ENCODE measurements at places on chromosomes 16 and 17.
A peak's percentile ranks its signal among the peaks of the same experiment; 100 is the strongest.

GRCh38 chr16:28014851-28015250, 48.7 kb downstream of the GSG1L start:
- DNase-seq, result no peak

DNA sequence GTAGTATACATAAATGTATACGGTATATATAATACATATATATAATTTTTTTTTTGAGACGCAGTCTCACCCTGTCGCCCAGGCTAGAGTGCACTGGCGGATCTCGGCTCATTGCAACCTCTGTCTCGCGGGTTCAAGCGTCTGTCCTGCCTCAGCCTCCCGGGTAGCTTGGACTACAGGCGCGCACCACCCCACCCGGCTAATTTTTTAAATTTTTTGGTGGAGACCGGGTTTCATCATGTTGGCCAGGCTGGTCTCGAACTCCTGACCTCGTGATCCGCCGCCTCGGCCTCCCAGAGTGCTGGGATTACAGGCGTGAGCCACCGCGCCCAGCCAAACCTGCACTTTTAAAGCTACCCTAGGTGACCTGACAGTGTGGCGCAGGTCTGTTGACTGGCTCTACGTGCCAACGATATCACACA, 745 bp downstream of the PAM16 start:
- no peak for DNase-seq

- no peak for DNase-seq
Observed at GRCh38 chr16:25730396-25730795, 38.6 kb downstream of the HS3ST4 start.

- no peak for DNase-seq
Observed at GRCh38 chr16:75228143-75228976, 9.6 kb downstream of the CTRB1 start.

DNA sequence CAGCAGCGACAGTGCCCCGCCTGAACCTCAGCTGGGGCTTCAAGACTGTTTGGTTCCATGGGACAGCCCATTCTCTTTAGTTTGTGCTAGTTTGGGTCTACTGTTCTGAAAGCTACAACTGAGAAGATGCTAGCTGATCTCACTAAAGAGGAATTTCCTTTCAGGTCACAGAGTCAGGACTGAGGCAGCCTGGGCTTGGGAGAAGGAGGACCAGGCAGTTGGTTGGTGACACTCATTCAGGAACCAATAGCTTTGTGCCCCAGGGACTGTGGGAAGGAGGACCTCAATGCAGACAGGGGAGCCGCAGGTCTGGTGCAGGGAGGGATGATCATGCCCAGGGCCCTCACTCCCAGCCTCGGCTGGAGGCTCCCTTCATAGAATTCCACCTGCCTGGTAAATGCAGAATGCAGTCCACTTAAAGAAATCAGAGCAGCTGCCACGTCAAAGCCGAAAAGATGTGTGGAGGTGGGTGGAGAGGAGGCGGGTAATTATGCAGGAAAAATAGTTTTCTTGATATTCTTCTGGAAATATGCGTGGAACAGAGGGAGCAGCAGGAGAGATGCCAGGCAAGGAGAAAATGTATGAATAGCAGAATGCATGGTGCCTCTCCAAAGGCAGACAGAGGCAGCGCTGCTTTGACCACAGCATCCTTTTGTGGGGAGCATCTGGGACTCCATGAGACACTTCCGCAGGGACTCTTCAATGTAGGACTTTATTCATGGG, 32.6 kb upstream of the ZFP90 start:
- no peak for DNase-seq

DNA sequence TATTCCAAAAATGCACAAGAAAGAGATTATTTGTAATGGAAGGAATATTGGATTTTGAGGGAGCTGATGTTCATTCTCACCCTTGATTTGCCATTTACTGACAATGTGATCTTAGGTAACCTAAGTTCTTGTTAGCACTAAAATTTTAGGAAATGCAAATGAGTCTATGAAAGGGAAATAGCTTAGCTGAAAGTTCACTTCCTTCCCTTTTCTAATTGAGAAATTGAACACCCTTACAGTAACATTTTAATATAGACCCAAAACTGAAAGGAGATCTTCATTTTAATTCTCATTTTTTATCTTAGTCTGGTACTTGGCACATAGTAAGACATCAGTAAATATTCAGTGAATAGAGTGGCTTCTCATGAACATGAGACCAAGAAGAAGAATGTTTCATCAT, 10.9 kb upstream of the WSB1 start:
- DNase-seq, result no peak

DNA sequence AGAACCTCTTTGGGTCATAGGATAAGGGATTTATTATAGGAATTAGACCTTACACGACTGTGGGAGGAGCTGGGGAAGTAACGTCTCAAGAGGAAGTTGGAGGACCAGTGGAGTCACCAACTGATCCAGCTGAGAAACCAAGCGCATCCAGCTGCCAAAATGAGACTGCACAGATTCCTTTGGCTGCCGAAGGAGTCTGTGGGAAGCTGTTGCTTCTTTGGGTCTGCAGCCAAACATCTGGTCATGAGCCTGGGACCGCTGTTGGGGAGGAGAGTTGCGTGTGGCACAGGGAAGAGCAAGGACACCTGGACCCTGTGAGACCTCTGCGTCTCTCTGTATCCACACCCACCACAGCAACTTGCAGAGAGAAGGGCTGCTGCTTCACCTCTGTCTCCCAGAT, 2.4 kb upstream of the NACA2 start:
- DNase-seq, result no peak

DNA sequence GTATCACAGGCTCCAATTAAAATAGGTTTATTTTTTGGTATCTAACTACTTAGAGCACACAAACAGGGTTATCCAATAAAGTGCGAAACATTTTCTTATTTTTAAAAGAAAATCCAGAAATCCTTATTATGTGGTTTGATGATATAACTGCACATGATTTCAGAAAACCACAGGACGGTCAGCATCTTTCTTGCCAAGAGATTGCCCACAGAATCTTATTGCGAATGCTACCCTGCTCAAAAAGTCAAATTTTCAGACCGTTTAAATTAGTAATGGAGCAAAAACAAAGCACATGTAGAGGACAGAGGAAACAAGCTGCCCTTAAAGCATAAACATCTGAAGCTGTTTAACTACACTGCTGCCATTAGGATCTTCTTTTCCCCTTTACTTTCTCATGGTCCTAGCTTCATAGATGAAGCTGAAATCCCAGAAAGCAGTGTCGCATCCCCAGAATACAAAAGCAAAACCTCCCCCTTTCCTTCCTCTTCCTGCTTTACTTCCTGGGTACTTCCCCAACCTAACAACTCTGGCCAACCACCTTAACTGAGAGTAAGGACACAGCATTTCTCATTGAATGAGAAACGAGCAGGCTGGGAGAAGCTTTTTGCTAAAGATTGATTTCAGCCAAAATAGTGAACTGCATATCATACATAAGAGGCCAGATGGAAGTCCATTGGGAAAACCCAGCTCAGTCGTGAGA, 43.7 kb downstream of the CMTM4 start:
- DNase-seq, result peak; percentile 37

- no peak for DNase-seq
Observed at GRCh38 chr17:2094891-2095535, 40.1 kb downstream of the HIC1 start.

DNA sequence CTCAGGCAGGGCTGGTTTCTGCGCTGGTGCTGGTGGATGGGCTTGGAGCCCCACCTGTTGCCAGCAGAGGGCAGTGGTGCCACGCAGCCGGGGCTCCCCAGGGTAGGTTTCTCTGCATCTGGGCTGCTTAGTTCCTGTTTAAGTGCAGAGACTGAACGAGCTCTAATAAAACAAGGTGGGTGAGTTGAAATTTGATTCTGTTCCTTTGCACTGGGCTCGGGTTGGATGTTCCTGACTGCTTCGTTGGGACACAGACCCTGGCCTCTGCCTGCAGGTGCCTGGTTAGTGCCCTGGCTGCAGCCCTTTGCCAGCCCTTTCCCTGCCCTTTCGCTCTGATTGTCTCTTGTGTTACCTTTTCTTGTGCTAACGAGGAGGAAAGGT, 30.0 kb downstream of the TBCD start:
- DNase-seq, result peak; percentile 29

- DNase-seq, result no peak
Observed at GRCh38 chr17:2323629-2324314, 12.5 kb downstream of the TSR1 start.

DNA sequence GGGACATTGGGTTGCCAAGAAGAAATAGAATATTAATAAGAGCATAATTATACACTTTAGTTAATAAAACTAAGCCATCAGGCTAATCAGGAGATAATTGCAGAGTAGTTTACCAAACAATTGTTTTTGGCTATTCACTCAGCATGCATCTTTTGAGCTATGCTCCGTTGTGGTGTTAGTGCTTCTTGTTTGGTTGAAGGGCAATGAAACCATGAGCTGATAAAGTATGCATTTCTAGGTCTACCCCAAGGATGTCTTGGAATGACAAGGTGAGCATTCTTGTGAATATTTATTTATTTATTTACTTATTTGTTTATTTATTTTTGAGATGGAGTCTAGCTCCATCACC, 6.4 kb downstream of the HLF start:
- DNase-seq, result no peak

- no peak for DNase-seq
Observed at GRCh38 chr16:57093666-57094564, 1.5 kb downstream of the CPNE2 start.

GRCh38 chr16:70290949-70291519, 1.7 kb upstream of the AARS1 start:
- no peak for DNase-seq

GRCh38 chr16:27918755-27919154, 144.8 kb downstream of the GSG1L start:
- no peak for DNase-seq

DNA sequence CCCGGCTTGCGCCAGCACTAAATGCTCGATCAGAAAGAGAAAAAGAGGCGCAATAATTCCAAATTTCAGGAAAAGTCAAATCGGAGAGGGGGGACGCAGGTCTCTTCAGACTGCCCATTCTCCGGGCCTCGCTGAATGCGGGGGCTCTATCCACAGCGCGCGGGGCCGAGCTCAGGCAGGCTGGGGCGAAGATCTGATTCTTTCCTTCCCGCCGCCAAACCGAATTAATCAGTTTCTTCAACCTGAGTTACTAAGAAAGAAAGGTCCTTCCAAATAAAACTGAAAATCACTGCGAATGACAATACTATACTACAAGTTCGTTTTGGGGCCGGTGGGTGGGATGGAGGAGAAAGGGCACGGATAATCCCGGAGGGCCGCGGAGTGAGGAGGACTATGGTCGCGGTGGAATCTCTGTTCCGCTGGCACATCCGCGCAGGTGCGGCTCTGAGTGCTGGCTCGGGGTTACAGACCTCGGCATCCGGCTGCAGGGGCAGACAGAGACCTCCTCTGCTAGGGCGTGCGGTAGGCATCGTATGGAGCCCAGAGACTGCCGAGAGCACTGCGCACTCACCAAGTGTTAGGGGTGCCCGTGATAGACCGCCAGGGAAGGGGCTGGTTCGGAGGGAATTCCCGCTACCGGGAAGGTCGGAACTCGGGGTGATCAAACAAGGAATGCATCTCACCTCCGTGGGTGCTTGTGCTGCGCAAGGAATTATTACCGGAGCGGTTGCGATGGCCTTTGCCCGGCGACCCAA, 4.0 kb upstream of the DLX4 start:
- DNase-seq, result no peak

- DNase-seq, result no peak
Observed at GRCh38 chr17:77444628-77444983, 303.8 kb downstream of the SEC14L1 start.

- DNase-seq, result no peak
Observed at GRCh38 chr16:74169687-74170376, 126.8 kb upstream of the PSMD7 start.

GRCh38 chr16:57531635-57532265, 4.6 kb downstream of the CCDC102A start:
- DNase-seq, result no peak

DNA sequence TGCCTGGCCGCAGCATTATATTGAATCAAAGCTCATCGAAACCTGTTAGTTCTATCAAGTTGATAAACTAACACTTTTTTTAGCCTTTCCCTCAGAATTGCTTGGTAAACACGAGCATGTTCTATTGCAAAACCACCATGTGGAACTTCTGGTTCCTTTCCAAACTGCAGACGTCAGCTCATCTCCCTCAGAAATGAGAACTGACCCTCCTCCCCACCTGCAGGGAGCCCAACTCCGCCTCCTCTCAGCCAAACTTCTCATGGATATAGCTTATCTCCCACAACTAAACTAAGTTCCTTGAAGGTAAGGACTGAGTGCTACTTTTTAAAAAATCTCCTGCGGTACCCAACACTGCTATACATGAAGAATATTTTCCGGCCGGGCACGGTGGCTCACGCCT, 6.7 kb downstream of the SHMT1 start:
- DNase-seq, result peak; percentile 24

DNA sequence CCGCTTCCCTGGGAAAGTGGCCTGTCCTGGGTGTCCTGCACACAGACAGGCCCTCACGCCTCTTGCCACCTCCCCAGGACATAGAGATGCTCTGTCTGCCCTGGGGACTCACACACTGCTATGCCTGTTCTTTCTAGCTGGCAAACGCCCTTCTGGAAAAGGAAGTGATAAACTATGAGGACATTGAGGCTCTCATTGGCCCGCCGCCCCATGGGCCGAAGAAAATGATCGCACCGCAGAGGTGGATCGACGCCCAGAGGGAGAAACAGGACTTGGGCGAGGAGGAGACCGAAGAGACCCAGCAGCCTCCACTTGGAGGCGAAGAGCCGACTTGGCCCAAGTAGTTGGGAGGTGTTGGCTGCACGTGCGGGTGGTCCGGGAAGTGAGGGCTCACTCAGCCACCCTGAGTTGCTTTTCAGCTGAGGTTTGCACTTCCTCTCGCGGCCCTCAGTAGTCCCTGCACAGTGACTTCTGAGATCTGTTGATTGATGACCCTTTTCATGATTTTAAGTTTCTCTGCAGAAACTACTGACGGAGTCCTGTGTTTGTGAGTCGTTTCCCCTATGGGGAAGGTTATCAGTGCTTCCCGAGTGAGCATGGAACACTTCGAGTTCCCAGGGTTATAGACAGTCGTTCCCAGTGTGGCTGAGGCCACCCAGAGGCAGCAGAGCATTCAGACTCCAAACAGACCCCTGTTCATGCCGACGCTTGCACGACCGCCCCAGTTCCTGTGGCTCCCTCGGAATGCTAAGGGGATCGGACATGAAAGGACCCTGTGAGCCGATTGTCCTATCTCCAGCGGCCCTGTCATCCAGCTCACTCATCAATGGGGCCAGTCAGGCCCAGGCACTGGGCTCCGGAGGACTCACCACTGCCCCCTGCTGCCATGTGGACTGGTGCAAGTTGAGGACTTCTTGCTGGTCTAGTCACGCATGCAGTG, 3.5 kb upstream of the RPL13 start:
- peak; percentile 5 for DNase-seq

DNA sequence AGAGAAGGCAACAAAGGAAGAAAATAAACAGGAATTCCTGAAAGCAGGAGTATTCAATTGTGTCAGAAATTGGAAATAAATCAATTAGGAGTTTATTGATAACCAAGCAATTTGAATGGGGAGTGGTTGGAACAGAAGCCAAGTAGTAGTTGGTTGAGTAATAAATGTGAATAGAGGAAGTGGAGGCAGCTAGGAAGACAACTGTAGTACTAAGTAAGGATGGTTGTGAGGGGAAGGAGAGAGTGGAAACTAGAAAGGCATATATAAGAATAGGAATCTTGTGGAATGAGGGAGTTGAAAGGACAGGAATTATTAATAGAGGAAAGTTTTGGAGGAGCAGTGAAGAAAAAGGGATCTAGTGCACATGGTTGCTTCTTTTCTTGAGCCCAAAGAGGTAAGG, 34.4 kb downstream of the NFAT5 start:
- no peak for DNase-seq

Measured in AG09309 (cell line).